SIG-M5 (cell line): ENCODE measurements at places on chromosomes 13 and 19.

DNA sequence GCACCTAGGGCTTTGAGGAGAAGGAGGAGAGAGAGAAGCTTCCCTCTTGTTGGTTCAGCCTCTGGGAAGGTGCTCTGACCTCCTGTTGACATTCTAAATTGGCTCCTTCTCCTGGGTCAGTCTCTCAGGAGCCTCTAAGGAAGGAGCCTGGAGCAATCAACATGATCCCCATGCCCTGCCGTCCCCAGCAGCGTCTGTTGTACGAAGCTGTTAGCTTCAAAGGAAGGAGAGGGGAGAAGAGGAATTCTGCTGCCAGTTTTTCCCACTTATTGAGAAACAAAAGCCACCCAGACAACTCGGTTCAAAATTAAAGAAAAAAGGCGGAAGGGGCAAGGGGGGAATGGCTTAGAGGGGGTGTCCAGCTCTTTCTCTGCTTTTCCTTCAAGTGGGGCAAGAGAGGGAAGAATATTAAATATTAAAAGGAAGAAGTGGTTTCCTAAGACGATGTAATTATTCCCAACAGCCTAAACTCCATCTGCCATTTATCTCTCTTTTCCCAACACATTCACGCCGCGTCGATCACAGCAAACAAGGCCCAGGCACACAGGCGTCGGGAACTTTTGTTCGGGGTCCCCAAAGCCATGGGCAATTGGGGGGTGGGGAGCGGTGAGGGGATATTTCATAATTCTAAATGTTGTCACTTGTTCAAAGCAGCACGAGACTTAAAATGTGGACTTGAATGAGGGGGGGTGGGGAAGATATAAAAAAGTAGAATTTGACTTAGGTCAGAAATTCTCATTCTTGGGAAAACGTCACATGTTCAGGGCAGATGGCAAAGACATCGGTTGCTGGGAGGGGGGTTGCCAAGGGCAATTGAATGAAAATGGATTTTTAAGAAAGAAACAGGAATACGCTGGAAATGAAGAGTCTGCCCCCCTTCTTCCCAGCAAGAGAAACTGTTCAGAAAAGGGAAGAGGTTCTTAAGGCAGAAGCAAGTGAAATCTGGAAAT, 116.8 kb upstream of the CACNA1A start:
- no peak for DNase-seq

- DNase-seq: no peak
Observed at GRCh38 chr19:38032951-38033350, 125.9 kb downstream of the SIPA1L3 start.

- DNase-seq: peak; percentile 52
Observed at GRCh38 chr19:3986260-3987041, 1.2 kb upstream of the EEF2 start.

DNA sequence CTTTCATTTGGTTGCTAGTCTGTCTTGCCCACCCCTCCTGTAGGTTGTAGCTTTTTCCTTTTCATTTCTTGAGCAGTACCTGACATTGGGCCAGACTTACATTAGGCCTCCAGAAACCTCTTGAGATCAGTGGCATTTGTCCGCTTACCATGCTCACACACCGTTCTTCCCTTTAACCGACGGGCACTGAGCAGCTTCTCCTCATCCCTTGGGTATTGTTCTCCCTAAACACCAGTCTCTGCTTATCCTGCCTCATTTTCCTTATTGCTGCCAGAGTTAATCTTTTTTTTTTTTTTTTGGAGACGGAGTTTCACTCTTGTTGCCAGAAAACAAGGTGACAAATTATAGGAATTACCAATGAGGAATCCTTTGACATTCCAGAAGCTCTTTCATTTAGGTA, 27.2 kb upstream of the KCTD4 start:
- no peak for DNase-seq

DNA sequence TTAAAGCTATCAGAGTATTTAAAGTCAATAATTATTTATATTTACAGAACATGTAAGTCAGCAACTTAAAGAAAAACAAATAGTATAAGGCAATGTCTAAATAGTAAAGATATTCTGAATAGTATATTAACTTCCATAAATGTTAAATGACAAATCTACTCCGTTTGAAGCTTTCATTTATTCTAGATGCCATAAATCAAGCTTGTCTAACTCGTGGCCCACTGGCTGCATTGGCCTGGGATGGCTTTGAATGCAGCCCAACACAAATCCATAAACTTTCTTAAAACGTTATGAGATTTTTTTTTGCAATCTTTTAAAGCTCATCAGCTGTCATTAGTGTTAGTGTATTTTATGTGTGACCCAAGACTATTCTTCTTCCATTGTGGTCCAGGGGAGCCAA, 1117.1 kb upstream of the PCDH9 start:
- no peak for DNase-seq

DNA sequence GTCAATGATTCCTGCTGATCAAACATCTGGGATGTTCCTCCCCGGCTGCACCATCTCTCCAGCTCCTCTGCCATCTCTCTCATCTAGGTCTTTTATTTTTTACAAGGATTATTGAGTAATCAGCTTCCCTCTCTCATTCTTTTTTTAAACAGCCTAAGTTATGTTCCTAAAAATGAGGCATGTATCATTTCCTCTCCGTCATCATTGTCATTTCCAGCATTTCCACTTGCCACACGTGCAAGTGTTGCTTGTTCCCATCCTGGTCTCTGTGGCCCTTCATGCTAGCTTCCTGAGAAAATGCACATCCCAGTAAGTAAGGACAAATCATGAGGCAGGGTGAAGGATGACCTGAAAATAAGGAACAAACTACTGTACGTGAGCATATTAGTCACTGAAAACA, 102.7 kb upstream of the POSTN start:
- DNase-seq: no peak

DNA sequence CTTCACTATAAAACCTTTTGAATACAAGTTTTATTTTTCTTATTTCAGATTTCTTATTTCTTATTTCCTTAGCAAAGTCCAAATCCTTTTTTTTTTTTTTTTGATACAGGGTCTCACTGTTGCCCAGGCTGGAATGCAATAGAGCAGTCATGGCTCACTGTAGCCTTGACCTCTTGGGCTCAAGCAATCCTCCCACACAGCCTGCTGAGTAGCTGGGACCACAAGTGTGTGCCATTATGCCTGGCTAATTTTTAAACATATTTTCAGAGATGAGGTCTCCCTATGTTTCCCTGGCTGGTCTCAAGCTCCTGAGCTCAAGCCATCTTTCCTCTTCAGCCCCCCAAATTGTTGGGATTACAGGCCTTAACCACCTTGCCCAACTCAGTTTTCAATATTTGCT, 334.3 kb downstream of the DLEU7 start:
- no peak for DNase-seq
